ENCODE measurements at places on chromosomes 12 and 14. TPM values are rescaled to one million over a fixed set of nuclear protein-coding genes. Genes with fewer than 3 reads are reported as not detected.

- no peaks in the 10 kb centered on the region for H3K36me3 ChIP-seq
- peaks cover 35% of the 10 kb centered on the region for H3K4me1 ChIP-seq
- peak; percentile 98 for DNase-seq
- H3K4me3 ChIP-seq: peak within 1 kb of the TSS; percentile 97
Measured at GRCh38 chr12:120580787-120581723, at the start of gene POP5. Gene POP5, minus strand, starts transcription at chr12:120581402. Its CDS starts 40 bp downstream, at chr12:120581362.

- H3K36me3 ChIP-seq: no peaks in the 10 kb centered on the region
- DNase-seq: no peak
- no peak overlapping the region for H3K27ac ChIP-seq
- H3K4me3 ChIP-seq: no peak overlapping the region
- H3K4me1 ChIP-seq: no peaks in the 10 kb centered on the region
- H3K27me3 ChIP-seq: no peaks in the 10 kb centered on the region
Measured at GRCh38 chr14:74275241-74275841, 27.4 kb downstream of the ABCD4 start.

The PTPRR gene
- not detected for total RNA-seq

GRCh38 chr12:12072064-12072760 lies 1.5 kb downstream of the BCL2L14 start:
- DNase-seq: no peak
- peaks cover 35% of the 10 kb centered on the region for H3K27me3 ChIP-seq
- peaks cover 6% of the 10 kb centered on the region for H3K4me1 ChIP-seq
- no peak overlapping the region for H3K4me3 ChIP-seq

- H3K4me3 ChIP-seq: no peak overlapping the region
- no peaks in the 10 kb centered on the region for H3K36me3 ChIP-seq
- no peak overlapping the region for H3K27ac ChIP-seq
- H3K27me3 ChIP-seq: peaks cover 12% of the 10 kb centered on the region
- DNase-seq: no peak
Measured at GRCh38 chr14:96056509-96057422, 17.6 kb downstream of the C14orf132 start.

The MANSC4 gene
- not detected for total RNA-seq

DNA sequence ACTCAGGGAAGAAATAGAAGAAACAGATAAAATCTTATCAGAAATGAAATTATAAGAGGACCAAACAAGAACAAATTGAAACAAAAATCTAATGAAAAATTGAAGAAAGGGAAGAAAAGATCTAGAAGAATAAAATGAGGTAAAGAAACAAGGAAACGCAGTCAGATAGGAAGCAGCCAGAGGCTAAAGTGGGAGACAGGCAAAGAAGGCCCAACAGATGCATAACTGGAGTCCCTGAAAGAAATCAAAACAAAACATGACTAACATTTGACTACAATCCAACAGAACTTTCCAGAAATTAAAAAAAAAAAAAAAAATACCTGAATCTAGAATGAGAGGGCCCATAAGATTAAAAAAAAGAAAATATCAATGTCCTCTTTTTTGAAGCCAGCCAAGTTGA lies 65.6 kb downstream of the AMN start:
- DNase-seq: no peak
- H3K36me3 ChIP-seq: peaks cover 15% of the 10 kb centered on the region
- H3K4me3 ChIP-seq: no peak overlapping the region
- no peaks in the 10 kb centered on the region for H3K4me1 ChIP-seq
- H3K27me3 ChIP-seq: peaks cover 14% of the 10 kb centered on the region

DNA sequence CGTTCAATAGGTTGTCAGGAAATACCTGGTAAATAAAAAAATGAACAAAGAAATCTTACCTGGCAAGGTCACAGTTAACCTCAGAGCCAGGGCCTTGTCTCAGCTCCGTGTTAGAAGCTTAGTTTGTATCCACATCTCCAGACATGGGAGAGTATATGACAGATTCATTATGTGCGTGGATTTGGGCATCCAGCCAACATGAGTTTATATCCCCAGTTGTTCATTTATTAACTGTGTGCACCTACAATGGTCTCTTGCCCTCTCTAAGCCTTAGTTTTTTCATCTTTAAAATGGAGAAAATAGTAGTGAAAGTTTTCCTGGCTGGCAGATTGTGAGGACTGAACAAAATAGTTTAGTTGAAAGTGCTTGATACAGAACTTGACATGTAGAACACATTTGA lies 437.8 kb downstream of the NPAS3 start:
- no peak overlapping the region for H3K4me3 ChIP-seq
- no peak for DNase-seq
- H3K36me3 ChIP-seq: no peaks in the 10 kb centered on the region
- no peaks in the 10 kb centered on the region for H3K27me3 ChIP-seq
- H3K27ac ChIP-seq: no peak overlapping the region
